ENCODE measurements at places on chromosomes 6 and 20.

- no peak for DNase-seq
These were observed 37.4 kb upstream of the RPL7L1 start for GRCh38 chr6:42841844-42842584.

GRCh38 chr6:135257631-135258405, 76.7 kb downstream of the MYB start:
- DNase-seq, result no peak

- DNase-seq, result no peak
These were observed 584.9 kb upstream of the EYS start for GRCh38 chr6:66291905-66292304.

DNA sequence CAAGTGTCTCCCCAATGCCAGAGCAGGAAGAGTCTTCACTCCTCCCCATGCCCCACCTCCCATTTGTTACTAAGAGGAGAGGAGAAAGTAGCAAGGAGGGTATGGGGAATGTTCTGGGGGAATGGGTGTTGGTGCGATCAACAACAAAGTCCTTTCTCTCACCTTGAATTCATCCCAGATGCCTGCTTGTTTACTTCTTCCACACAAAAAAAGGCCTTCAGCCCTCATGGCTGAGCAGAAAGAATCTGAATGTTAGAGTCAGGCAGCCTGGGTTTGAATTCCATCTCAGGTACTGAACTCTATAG, 9.9 kb downstream of the MOG start:
- no peak for DNase-seq

GRCh38 chr6:2743280-2744208, 7.2 kb downstream of the MYLK4 start:
- no peak for DNase-seq

DNA sequence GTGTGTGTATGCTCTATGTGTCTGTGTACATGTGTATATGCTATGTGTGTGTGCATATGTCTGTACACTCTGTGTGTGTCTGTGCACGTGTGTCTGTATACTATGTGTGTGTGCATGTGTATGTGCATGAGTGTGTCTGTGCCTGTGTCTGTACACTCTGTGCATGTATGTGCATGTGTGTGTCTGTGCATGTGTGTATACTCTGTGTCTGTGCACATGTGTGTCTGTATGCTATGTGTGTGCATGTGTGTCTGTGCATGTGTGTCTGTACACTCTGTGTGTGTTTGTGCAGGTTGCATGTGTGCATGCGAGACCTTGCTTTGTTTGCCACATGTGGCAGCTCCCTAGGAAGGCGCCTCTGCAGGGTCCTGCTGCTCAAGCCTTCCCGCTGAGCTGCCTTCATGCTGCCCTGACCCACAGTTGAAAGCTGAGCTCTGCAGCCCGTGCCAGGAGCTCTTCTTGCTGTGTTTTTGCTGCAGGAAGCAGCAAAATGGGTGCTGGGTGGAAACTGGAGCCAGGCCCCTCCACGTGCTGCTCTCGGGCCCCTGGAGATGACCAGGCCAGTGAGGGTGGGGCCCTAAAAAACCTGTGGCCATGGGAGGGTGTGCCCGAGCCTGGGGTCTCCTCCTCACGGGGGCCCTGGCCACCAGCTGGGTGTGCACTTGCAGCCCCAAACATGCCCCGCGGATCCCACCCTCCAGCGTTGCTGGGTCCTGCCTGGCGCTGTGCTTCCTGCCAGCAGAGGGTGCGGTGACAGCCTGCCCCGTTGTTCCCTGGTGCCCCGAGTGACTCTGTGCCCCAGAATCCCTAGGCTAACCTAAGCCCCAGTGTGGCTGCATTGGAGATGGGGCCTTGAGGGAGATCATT, 109.1 kb downstream of the DACT2 start:
- DNase-seq, result no peak

DNA sequence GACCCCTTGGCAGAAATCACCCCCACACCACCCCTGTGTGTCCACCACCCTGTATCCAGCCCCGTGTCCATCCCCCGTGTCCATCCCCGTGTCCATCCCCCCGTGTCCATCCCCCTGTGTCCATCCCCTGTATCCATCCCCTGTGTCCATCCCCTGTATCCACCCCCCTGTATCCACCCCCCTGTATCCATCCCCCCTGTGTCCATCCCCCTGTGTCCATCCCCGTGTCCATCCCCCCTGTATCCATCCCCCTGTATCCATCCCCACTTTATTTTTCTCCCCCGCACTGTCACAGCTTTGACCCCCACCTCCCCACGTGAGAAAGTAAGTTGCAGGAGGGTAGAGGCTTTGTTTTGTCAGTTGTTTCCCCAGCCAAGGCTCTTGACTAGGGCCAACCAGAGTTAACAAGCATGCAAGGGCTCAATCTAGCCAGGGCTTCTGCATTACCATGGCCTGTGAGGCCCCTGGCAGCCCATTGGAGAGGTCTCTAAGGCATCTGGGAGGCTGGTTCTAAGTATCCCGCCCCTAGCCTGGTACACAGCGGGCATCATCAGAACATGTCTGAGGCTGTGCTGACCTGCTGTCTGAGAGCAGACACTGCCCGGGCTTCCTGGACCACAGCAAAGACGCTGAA, 18.1 kb upstream of the SIRPA start:
- no peak for DNase-seq

- DNase-seq, result no peak
These were observed 27.2 kb upstream of the EFHC1 start for GRCh38 chr6:52392944-52393343.

- DNase-seq, result no peak
These were observed 526.0 kb upstream of the SOX4 start for GRCh38 chr6:21067521-21067920.

- no peak for DNase-seq
These were observed 41.3 kb upstream of the HFE start for GRCh38 chr6:26045928-26046368.

- no peak for DNase-seq
These were observed 241.5 kb downstream of the SLC35F1 start for GRCh38 chr6:118148561-118148960.

DNA sequence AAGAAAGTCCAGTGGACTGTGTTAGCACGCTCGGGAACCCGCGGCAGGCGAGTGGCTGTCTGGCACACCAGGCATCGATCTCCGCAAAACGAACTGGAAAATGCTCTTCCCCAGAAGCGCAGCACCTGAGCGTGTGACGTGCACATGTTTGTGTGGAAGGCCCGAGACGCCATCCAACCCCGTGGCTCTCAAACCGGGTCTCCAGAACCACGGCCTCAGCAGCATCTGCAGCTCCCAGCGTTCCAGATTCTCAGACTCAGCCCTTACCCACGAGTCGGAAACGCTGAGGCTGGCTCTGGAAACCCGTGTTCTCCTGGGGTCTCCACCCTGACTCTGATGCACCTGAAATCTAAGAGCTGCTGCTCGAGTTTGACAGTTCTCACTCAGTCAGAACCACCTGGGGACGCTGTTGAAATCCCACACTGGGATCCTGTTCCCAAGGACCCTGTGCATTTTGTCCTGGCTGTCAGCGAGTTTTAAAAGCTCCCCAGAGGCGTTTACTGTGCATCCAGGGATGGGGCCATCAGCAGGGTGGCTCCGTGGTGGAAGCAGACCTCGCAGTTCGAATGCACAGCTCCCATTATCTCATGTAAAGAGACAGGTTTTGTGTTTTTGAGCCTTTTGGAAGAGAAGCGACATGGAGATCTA, 69.0 kb downstream of the DLL1 start:
- no peak for DNase-seq
